NCI-H774 (cell line): ENCODE measurements at places on chromosomes 1 and 21.

DNA sequence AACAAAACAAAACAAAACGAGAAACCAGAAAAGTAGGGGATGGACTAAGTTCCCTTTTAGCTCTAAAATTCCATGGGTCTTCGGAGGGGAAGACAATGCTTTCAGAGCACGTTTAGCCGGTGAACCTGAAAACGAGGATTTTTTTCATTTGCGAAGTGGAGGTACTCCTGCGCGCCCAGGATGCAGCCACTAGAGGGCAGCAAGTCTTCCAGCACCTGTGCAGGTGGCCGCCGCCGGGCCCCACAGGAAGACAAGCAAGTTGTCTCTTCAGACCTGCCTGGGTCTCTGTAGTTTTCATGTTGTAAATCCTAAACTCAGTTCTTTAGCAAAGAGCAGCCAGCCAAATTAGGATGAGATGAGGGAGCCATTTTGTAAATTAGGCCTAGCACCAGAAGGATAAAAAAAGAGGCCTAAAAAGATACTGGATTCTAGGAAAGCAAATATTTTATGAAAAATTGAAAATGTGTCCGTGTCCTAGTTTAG, 17.7 kb upstream of the SNX27 start:
- peak; percentile 70 for DNase-seq

GRCh38 chr1:155850345-155850744, 6.7 kb downstream of the GON4L start:
- DNase-seq: no peak

DNA sequence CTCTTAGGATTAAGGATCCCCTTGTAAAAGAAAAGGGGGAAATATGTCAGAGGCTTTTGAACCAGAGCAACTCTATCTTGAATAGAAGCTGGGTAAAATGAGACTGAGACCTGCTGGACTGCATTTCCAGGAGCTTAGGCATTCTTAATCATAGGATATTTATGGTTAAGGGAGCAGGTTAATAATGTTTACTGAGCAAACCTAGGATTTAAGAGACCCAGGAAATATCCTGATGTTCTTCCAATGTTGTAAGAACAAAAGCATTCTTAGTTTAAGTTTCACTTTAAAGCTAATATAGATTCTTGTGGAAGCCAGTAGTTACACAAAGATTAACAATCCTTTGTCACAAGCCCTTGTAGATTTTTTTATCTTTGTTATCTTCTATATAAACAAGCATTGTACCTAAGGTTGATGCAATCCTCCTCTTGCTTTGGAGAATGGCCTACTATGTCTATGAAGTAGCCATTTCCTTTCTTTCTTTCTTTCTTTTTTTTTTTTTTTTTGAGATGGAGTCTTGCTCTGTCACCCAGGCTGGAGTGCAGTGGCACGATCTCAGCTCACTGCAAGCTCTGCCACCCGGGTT, 570.2 kb upstream of the BEND5 start:
- DNase-seq: no peak

DNA sequence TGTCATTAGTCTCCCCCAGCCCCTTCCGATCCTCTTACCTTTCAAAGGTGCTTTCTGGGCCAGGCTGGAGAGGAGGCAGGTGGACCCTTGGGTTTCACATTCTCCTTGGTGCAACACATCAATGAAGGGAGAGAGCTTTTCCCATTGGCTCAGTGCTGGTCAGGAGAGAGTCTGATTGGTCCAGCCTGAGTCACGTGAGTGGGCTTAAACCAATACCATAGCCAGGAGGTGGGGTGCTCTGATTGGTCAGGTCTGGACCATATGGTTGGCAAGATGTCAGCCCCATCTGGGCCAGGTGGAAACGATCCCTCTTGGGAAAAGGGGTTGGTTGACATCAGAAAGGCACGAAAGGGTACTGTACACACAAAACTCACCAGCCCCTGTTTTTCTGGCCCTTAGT, 44.8 kb upstream of the ABCG1 start:
- no peak for DNase-seq

DNA sequence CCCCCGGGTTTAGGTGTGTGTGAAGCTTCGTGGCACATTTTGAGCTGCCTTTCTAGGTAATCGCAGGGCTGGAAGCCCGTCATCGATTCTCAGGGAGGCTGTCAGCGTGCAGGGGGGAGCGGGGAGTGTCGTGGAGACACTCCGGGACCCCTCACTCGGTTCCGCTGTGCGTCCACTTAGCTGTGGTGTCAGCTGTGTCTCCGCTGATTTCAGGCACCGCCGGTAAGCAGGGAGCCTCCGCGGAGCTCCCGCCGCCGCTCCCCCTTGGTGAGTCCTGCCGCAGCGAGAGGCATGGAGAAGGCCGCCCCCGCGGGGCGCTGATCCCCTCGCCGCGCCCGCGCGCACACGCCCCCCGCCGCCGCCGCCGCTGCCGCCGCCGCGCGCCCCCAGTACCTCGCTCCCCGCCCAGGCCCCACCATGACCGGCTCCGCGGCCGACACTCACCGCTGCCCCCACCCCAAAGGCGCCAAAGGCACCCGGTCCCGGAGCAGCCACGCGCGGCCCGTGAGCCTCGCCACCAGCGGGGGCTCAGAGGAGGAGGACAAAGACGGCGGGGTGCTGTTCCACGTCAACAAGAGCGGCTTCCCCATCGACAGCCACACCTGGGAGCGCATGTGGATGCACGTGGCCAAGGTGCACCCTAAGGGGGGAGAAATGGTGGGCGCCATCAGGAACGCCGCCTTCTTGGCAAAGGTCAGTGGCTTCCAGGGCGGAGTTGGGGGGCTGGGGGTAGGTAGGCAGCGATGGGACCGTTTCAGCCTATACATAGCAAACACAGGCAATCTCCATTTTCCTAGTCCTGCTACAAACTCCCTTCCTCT, 995 bp downstream of the VASH2 start:
- no peak for DNase-seq

- DNase-seq: no peak
These were observed 437.8 kb downstream of the LTN1 start for GRCh38 chr21:28554660-28555475.
